ENCODE measurements at places on chromosomes 4 and X.

GRCh38 chrX:46571423-46572339 lies 1.9 kb upstream of the CHST7 start:
- no peak for DNase-seq

GRCh38 chr4:147828331-147828905 lies 96.5 kb downstream of the ARHGAP10 start:
- peak; percentile 45 for DNase-seq

GRCh38 chr4:1385373-1386340 lies 20.6 kb downstream of the NKX1-1 start:
- DNase-seq = no peak

DNA sequence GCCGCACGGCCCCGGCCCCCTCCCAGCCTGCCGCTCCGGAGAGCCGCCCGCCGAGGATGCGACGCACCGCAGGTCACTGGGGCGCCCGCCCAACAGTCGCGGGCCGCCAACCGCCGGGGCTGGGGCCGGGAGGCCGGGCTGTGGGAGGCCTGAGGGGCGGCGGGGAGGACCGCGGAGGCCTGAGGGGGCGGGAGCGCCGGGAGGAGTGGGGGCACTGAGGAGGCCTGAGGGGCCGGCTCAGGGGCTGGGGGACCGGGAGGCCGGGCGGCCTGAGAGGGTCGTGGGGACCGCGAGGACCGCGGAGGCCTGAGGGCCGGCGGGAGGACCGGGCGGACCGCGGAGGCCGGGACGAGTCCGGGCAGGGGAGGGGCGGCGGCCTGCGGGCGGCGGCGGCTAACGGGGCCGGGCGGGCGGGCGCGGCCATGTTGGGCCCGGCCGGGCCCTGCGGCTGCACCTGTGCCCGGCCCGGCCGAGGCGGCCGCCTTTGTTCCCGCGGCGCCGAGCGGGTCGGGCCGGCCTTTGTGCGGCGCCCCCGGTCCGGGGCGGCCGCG lies 353 bp downstream of the NSD2 start:
- DNase-seq = no peak

DNA sequence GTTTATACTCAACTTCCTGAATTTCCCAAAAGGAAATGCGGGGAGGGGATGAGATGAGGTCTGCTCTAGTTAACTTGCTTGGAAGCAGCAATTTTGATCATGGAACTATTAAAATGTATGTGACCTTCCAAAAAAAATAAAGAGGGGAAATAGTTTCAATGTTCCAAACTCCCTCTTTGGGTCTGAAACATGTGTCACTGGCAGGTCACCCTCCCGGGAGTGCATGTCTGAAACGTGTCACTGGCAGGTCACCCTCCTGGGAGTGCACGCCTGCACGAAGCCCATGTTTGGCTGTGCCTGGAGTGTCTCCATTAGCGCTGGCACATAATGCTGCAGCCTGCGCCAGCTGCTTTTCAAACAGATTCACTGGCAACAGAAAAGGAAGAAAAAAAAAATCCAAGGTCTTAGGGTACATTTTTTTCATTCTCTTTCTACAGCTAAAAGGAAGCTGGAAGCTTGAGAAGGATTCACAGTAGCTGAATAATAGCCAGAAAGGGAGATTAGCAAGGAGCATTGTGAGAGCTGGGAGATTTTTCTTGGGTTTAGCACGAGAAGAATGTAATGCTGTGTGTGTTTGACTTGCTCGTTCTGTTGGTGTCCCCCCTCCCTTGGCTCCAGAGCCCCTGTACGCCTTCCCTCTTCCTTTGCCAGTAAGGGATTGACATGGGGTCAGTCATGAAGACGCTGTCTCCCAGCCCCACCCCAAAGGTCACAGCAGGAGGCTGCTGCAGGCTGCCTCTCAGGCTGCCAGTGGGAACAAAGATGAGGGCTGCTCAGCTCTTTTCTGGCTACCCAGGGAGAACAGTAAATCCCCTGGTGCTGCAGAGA lies 39.2 kb upstream of the TLR3 start:
- DNase-seq = peak; percentile 5

DNA sequence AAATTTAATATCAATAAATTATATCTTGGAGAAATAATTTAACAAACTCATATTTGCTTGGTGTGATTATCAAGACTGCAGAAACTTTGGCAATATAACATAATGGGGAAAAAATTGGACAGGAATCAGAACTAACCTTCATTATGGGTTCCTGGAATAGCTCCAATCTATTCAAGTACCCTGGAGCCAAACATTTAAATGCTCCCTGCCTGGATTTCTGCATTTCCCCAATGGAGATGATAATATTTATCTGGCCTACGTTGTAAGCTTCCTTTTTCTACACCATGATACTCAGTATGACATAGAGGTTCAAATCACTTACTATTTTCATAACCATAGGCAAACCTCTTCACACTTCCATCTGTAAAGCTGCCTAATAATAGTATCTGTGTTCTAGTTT lies 326.8 kb downstream of the TRIML1 start:
- DNase-seq = no peak

- no peak for DNase-seq
Measured at GRCh38 chr4:37486166-37486565, 200.0 kb downstream of the RELL1 start.

- no peak for DNase-seq
Measured at GRCh38 chrX:105209406-105209805, 11.1 kb downstream of the TEX13A start.

GRCh38 chr4:82200046-82200445 lies 173.7 kb downstream of the HNRNPD start:
- DNase-seq = no peak

DNA sequence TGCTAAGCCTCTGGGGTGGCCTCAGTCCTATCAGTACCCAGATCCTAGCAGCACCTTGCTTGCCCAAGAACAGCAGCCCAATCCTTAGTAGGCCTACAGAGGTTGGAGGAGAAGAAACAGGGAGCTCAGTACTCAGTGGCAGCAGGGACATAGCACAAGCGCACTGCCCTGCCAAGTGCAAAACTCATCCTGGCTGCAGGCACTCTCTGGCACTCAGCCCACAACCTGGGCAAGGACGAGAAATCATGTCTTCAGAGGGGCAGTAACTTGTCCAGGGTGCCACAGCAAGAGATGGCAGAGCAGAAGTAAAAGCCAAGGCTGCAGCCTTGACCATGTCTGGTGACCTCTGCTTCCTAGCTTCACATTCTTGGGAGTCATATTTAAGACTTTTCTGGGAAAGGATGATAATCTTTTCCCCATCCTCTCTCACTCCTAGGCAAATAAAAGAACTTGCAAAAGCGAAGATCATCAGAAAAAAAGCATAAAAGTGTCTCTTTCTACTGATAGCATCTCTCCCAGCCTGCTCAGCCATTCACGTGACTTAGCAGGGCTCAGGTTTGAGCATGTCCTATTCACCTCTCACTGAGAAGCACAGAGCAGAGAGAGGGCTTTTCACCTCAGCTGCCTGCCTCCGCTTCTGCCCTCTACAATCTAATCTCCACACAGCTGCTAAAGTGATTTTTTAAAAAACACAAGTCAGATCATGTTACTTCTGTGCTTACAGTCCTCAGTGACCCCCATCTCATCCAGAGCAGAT lies 37.2 kb upstream of the MAGEA4 start:
- DNase-seq = no peak

- DNase-seq = no peak
Measured at GRCh38 chr4:1879485-1879884, 8.3 kb downstream of the NSD2 start.

DNA sequence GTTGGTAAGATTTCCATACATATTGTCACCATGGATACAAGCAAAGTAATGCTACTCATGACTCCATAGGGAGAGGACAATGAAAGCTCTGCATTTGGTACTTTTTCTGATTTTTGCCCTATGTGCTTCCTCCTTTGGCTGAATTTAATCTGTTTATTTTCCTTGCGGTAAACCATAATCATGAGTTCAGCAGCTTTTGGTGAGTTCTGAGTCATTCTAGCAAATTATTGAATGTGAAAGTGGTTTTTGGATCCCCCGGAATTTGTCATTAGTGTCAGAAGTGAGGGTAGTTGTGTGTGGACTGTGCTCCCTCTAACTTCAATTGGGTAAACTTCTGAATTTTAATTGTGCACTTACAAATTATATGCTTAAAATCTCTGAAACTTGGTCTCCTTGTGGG lies 170.3 kb downstream of the MOSPD2 start:
- no peak for DNase-seq

- no peak for DNase-seq
Measured at GRCh38 chrX:18755651-18756050, 48.2 kb downstream of the PPEF1 start.

- DNase-seq = no peak
Measured at GRCh38 chr4:143046454-143046853, 138.3 kb upstream of the USP38 start.

DNA sequence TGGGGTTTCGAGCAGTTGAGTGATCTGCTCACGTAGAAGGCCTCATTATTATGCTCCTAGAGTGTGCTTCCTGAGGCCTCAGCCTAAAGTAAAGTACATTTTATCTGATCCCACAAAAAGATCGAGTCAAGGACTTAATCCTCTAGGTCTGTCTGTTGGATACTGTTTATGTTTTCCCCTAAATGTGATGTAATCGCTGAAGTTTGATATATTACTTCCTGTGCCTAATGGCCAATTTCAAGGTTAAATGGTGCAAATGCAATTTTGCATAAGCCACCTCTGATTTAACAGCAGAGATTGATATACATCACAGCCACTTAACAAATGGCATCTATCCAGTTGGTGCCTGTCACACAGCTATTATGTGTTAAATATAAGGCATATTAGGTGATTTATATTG lies 19.4 kb upstream of the SERTM2 start:
- DNase-seq = no peak

DNA sequence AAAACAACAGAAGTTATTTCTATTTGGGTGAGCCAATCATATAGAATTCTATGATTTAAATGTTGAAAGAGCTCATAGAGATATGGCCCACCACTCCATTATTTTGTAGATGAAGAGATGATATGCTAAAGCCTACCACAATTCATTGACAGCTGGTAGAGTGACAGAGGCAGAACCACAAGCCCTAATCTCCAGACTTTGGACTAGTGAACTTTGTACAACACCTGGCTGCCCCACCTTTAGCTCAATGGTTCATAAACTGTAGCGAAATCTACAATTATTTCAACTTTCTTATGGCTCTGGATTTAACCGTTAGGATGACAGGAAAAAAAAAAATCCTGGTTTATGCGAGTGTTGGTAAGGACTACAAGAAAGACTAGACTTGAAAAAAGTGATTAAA lies 50.9 kb downstream of the PRKG2 start:
- no peak for DNase-seq

DNA sequence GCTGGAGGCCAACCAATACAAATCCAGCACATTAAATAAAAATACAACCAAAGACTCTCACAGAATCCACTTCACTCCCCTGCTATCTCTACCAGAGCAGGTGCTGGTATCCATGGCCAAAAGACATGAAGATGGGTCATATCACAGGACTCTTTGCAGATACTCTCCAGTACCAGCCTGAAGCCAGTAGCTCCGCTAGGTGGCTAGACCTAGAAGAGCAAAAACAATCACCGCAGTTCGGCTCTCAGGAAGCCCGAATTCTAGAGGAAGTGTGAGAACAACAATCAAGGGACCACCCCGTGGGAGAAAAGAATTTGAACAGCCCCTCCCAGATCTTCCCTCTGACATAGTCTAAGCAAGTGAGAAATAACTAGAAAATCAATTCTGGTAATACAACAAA lies 20.2 kb downstream of the CLIC2 start:
- DNase-seq = no peak

DNA sequence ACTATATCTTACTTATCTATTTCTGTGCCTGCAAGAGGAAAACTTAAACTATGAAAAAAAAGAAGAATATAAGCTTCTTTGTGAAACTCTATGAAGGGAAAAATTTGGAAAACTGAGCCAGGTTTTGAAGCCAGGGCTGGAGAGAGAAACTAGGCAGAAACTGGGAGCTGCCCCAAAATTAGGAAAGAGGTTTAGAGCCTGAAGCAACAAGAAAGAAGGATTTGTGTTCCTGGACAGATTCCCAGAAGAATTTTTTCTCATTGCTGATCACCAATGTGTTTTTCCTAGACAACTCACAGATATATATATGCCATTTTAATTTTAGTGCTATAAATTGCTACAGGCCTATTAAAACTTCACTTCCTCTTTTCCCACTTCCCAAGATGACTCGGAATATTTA lies 245.0 kb upstream of the GEMIN8 start:
- DNase-seq = no peak

DNA sequence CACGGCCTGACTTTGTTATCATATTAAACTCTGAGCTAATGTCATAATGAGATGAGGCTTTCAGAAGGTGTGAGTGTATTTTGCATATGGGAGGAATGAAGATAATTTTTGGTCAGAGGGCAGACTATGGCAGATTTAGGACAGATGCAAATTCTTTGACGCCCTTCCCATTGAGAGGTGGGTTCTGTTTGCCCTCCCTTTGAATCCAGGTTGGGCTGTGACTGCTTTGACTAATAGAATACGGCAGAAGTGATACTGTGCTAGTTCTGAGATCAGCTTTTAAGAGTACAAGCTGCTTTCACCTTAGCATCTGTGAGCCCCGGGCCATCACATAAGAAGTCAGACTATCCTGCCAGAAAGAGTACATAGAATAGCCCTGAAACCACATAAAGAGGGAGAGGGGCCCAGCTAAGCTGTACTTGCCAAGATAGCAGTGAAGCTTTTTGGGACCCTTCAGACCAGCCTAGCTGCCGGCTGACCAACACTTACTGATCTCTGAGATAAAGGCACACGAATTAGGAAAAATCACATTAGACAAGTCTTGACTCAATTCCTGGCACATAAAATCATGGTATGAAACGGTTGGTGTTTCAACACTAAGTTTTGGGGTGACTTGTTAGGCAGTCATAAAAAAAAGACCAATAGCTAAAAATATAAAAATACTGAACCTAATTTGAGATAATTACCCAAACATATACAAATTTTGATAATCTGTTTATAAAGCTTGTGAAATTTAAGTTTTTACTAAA lies 166.7 kb upstream of the SH3RF1 start:
- no peak for DNase-seq

Measured in fibroblast of skin of left quadriceps (primary cell).